ENCODE measurements at places on chromosomes 16 and 17.

- DNase-seq: peak; percentile 39
These were observed 162.6 kb upstream of the PLCG2 start for GRCh38 chr16:81616321-81617020.

DNA sequence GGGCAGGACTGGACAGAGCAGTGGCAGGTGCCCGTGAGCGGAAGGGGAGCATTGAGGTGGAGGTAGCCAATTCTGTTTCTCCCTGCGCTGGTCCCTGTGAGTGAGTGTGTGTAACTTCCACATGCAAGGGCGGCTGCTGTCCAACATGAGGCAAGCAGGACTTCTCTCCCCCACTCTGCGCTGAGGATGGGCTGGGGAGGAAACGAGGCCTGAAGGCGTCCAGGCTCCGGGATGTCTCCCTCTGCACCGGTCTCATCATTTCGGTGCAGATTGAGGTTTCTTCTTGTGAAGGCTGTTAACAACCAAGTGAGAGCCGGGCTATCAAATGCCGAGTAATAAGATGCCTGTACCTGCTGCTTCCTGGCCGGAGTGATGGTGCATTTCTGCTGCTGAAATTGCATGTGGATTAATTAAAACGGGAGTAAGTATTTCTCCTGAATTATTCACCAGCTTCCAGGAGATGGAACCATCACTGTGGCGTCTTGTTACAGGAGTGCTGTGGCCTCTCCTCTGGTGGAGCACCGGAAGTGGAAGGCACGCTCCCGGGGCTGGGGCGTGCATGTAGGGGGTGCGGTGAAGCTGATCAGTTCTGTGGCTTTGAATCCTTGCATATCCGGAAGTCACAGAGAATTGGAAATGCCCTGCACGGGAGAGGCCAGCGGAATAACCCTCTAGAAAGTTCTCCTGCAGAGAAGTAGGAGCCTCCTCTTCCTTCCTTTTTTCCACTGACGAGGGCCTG is 41.7 kb upstream of the MGAT5B start:
- DNase-seq: no peak

GRCh38 chr16:64730261-64730660 is 391.6 kb downstream of the CDH11 start:
- no peak for DNase-seq

- DNase-seq: peak; percentile 33
These were observed 28.8 kb downstream of the CCL4 start for GRCh38 chr17:36132421-36132831.

DNA sequence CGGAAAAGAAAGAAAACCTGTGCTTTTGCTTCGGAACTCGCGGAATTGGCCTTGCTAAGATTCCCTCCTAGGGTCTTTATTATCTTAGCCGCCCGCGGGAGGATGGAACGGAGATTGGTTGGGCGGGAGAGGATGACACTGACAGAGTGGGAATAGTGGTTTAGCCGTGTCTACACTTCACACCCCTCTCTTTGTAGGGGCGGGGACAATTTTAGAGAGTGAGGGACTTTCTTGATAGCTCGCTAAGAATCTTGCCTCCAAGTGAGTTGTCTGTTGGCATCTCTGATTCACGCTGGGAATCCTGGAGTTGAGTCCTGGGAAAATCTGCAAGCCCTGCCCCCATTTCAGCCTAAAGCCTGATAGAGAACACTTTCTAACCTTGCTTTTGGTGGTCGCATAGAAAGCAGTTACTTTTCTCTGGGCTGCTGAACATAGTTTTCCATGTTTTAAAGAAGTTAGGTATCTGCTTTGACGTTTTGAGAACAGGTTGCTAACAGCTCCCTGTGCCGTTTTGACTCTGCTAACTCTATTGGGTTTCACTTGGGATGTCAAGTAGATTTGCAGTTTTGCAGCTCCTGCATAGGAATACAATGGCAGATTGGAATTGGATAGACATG is 697 bp downstream of the NOL11 start:
- DNase-seq: peak; percentile 9

- DNase-seq: no peak
These were observed 409.5 kb downstream of the CA10 start for GRCh38 chr17:51748749-51749604.

GRCh38 chr17:57834146-57834741 is 15.6 kb downstream of the MRPS23 start:
- no peak for DNase-seq

GRCh38 chr17:1829216-1829591 is 498 bp downstream of the SMYD4 start:
- DNase-seq: no peak

DNA sequence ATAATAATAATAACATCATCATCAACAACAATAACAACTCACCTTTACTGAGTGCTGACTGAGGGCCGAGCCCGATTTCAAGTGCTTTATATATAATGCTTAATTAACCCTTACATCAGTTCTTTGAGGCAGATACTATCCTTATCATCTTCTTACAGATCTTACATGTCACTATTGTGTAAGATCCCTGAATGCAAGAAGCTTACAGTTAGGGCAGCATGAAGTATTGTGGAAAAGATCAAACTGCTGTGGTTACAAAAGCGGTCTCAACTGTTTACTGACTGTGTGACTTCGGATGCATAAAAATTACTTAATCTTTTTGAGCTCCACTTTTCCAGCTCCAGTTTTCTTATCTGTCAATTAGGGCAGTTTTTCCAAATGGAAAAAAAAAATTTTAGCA is 3.3 kb downstream of the VAT1 start:
- DNase-seq: no peak

DNA sequence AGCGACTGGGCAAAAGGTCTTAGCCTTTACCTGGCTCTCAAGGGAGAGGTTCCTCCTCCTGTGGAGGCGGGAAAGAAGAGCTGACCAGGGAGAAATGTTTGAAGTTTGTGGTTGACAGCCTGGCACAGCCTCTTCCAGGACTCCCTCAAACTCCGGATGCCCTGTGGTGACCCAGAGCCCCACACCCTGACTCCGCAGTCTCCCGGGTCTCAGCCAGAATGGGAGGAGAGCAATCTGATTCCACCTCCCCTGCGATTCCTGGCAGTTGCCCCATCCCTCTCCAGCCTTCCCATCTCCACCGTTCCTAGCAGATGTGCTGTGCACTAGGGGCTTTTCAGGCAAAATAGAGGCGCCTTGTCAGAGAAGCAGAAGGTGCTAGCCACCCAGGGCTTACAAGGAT is 5.5 kb upstream of the DNAI2 start:
- no peak for DNase-seq

- no peak for DNase-seq
These were observed 6.9 kb upstream of the FBXL20 start for GRCh38 chr17:39408360-39408759.

DNA sequence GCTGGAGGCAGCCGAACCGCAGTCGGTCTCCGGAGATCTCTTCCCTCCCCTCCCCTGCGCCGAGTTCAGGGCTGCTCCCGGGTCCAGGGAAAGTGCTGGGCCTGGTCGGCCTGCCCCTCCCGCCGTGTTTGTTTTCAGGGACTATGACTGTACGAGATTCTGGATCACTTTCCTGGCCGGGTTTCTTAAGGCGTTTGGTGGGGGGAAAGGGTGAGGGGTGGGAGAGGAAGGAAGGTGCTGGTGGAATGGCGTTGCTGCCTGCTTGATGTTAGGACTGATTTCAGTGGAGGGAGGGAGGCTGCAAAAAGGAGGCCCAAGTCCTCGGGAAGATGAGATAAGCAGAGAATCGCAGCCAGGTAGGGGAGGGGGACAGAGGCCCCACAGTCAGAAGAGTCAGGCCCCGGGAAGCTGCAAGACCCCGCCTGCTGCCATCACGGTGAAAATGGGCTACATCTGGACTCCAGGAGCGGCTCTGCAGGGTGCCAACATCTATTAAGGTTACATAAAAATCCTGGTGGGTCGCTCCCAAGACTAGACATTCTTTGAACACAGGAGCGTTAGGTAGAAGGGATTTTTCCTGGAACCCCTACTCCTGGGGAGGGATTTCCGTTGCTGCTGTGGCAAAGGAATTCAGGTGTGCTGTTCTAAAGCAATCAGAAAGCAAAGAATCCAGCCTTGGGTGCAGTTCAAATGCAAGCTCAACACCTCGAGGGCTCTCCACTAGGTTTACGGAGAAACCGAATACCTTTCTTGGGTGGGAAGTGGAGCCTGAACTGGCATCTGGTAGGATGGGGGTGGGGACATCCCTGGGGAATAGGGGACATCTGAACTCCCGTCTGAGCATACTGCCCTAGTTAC is 1.2 kb downstream of the ARHGAP44 start:
- no peak for DNase-seq

GRCh38 chr17:16286009-16286946 is 67.0 kb downstream of the CENPV start:
- DNase-seq: peak; percentile 46

DNA sequence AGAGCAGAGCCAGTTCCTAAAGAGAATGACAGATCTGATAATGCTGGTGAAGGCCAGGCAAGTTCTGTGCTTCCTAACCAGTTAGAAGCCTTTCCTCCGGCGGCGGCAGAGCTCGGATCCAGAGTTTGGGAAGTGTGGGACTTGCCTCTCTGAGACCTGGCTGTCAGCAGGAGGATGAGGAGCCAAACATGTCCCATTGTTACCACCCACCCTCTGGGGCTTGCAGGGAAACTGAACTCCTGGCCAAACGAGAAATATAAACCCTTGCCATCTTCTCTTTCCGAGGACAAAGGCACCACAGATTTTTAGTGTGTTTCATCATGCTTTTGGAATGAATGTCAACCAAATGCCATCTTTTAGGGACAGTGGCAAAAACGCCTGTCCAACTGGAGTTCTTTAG is 80.2 kb upstream of the SMURF2 start:
- no peak for DNase-seq

- DNase-seq: no peak
These were observed 5.7 kb downstream of the C16orf86 start for GRCh38 chr16:67672306-67672705.

- DNase-seq: no peak
These were observed 276.0 kb downstream of the MAP2K6 start for GRCh38 chr17:69690531-69690930.

GRCh38 chr17:47119746-47120520 is 69.2 kb downstream of the CDC27 start:
- DNase-seq: no peak

Measured in memory B cell (primary cell).